ENCODE measurements at places on chromosomes 7 and 10. TPM values are rescaled to one million over a fixed set of nuclear protein-coding genes. Genes with fewer than 3 reads are reported as not detected.

GRCh38 chr7:11935905-11936304 lies 103.9 kb upstream of the THSD7A start:
- DNase-seq, result no peak

GRCh38 chr10:78634835-78635234 lies 433.9 kb upstream of the ZMIZ1 start:
- DNase-seq, result peak; percentile 72

Gene TLL2
- total RNA-seq, result 0.11 TPM

Gene RASSF4
- 16.9 TPM for total RNA-seq

Gene FFAR4
- not detected for total RNA-seq

Measured in LHCN-M2 (cell line).